D721Med (cell line): ENCODE measurements at places on chromosomes 7 and 10.

DNA sequence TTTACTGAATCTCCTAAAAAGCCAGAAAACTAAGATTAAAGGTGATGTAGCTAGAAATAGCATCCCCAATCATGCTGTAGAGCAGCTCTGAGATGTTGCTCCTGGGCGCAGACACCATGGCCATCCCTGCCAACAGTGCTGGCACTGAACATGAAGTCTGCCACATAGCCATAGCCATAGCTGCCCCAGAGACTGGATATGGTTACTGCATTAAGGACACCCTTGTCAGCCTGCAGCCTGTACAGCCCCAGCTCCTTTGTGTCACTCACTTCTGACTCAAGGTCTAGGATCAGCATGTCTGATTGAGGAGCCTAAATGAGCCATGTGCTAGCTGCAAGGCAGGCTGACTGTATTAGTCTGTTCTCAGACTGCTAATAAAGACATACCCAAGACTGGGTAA lies 284.6 kb downstream of the RPS24 start:
- no peak for DNase-seq

DNA sequence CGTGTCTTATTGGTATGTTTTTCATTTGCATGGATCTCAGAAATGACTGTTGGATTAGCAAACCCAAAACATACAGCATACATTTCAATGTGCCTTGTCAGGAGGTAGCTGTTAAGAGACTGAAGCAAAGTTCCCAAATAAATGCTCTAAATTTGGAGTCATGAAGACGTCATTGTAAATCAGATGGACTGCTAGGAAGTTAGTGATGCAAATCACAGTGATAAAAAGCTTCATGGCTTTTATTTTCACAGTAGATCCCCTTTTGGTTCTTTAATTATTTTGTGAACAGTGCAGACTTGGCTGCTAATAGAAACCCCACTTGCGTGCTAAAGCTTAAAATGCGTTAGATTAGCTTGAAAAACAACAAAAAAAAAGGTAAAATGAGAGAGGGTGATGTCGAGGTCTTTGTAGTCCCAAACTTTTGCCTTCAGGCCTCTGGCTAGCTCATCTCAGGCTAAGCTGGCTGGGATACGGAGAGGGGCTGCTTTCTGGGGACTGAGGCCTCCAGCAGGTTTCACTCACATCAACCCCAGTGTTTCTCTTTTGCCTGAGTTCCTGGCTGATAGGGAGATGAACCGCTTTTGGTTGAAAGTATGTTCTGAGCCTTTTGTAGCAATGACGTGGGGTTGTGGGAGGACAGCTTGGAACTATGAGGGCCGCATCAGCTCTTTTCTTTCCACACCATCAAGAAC lies 107.1 kb upstream of the CDCA7L start:
- DNase-seq, result no peak

DNA sequence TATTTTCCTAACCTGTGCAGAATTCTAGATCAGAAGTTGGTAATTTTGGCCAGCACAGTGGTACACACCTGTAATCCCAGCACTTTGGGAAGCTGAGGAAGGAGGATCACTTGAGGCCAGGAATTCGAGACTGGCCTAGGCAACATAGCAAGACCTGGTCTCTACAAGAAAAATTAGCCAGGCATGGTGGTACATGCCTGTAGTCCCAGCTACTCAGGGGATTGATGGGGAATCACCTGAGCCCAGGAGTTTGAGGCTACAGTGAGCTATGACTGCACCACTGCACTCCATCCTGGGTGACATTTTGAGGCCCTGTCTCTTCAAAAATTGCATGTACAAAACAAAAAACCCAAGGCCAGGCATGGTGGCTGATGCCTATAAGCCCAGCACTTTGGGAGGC lies 8.6 kb downstream of the PGAM1 start:
- DNase-seq, result no peak

GRCh38 chr7:64687249-64687648 lies 21.3 kb downstream of the ZNF107 start:
- no peak for DNase-seq

DNA sequence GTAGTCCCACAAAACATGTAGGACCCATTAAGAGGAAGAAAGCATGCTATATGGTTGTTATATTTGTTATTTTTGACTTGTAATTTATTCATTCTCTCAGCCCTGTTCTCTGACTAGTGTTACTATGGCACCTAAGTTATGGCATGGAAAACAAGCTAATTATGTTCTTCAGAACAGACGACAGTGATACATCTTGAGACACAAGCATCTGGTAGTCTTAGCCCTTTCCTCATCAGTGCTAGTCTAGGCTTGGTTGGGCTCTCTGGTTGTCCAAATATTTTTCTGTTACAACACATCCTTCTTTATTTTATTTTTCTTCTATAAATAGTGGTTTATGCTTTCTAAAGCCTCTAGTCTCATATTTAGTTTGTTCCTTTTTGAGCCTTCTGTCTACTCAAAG lies 308.3 kb upstream of the KAT6B start:
- DNase-seq, result no peak

DNA sequence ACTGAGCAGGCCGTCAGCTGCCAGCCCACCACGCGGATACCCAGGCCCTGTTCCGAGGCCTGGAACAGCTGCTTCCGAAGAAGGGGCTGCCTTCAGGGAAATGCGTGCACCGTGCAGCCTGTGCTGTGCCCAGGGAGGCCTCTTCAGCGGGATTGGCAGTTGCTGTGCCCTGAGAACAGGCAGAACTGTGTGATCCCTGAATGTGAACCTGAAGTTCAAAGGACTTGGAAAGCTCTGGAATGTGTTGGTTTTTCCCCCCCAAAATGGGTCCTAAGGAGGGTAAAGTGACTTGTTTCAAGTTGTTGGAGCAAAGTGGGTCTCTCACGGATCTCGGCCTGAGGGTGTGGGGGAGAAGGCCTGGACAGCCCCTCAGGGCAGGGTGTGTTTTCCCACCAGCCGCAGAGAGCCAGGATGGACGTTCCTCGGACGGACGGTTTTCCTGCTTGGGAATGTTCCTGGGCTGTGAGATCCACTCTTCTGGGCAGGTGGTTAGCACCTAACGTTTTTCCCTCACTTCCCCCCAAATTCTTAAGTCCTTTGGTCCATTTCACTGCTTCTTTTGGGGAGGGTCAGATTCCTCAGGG lies 2.1 kb downstream of the SPRN start:
- no peak for DNase-seq

DNA sequence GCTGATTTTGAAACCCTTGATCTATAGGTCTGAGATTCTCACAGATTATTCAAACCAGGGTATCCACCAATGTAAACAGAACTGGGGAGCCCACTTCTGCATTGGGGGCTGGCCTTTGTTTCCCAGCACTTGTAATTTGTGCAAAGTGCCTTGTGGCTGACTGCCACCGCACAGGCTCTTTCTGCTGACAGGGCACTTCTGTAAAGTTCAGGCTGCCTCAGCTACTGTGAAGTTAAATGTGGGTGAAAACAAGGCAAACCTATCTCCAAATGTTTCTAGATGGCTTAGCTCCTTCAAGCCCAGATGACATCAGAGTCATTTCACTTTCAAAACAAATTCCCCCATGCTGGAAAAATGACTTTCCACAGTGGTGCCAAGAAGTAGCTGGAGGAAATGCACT lies 54.7 kb downstream of the GRID1 start:
- no peak for DNase-seq

DNA sequence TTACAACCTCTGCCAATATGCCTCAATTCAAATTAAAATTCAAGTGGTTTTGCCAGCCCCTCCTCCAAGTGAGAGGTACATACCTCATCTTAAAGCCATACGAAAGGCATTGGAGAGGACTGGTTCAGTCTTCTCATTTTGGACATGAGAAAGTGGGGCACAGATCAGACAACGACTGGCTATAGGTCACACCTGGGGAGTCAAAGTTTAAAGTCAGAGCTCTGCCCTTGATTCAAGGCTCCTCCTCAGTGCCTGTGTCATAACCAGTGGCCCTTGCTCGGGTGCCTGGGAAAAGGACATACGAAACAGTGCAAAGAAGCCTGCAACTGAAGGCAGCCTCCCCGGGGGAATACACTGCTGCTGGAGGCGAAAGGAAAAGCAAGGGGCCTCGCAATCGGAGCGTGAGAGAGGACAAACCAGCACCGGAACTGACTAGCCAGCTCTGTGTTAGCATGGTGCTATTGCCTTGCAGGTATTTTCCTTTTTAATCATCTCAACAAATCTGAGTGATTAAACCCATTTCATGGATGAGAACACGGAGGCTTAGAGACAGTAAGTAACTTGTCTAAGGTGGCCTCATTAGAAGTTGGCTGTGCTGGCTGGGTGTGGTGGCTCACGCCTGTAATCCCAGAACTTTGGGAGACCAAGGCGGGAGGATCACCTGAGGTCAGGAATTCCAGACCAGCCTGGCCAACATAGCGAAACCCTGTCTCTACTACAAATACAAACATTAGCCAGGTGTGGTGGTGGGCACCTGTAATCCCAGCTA lies 1.1 kb upstream of the MTPAP start:
- DNase-seq, result no peak

DNA sequence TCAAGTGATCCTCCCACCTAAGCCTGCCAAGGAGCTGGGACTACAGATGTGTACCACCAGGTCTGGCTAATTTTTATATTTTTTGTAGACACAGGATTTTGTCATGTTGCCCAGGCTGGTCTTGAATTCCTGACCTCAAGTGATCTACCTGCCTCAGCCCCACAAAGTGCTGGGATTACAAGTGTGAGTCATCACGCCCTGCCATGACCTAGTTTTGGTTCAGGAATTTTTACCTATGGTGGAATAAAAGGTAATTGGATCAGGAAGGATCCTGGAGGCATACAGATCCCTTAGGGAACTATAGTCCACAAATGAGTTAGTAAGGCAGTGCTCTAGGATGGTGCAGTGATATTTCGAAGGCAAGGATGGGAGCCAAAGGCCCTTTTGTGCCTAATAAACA lies 717.9 kb downstream of the PHTF2 start:
- DNase-seq, result no peak

DNA sequence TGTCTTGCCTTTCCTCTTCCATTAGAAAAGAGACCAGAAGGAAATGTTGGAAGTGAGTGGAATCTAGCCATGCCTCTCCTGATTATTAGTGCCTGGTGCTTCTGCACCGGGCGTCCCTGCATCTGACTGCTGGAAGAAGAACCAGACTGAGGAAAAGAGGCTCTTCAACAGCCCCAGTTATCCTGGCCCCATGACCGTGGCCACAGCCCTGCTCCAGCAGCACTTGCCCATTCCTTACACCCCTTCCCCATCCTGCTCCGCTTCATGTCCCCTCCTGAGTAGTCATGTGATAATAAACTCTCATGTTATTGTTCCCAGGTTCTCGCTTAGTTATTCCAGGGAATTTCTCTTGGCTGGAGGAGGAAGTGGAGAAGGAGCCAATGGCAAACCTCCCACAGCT lies 4.2 kb downstream of the TMEM176A start:
- DNase-seq, result no peak

DNA sequence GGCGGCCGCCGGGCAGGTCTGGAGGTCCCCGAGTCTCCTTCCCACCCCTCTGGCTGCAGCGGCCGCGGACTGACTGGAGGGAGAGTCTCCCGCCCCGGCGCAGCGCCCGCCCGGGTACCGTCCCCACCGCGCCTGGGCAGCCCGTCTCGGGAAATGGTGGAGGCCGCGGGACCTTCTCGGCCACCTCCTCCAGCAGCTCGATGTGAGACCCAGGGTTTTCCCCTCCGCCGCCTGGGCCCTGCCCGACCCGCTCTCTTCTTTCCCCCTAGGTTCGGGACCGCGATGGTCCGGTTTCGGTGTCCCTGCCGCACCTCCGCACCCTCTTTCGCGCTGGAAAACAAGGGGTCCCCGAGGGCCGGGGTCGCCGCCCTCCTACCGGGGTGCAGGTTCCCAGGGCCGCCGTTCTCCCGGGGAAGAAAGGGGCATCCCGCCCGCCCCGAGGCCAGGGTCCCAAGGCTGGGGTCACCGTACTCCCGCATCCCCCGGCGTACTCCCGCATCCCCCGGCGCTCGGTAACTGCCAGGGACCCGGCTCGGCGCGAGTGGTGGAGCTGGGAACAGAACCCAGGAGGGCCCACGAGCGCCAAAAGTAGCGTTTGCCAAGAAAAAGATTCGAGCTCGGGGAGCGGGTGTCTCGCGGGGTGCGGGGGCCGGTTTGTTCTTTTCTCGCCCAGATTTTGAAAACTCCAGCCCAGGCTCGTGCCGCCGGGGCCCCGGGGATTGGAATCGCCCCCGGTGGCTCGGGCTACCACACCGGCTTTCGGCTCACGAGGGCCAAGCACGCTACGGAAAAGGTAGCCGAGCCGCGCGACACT lies 3.4 kb downstream of the TNRC18 start:
- peak; percentile 20 for DNase-seq
